NCI-H1417 treated with DMSO at 0.1 percent for 48 hours (cell line): ENCODE measurements at places on chromosomes 16 and 17.

DNA sequence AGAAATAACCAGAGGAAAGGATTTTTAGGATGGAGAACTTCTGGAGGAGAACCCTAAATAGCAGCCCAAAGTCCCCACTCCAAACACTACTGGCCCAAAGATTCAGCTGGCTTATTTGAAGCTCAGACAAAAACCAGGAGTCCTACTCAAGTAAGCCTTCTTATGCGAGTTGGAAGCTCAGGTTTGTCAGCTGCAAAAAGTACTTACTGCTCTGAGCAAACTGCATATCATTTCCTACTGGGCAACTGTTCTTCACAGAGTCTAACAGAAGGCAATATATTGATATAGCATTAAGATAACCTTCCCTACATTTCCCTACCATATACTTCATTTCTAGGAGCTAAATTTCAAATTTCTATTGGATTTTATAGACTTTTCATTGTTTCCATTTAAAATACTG is 76.1 kb upstream of the CORO6 start:
- DNase-seq = no peak

GRCh38 chr17:14947671-14948070 is 317.5 kb downstream of the PMP22 start:
- DNase-seq = no peak

GRCh38 chr16:82108774-82109173 is 61.2 kb downstream of the MPHOSPH6 start:
- no peak for DNase-seq

DNA sequence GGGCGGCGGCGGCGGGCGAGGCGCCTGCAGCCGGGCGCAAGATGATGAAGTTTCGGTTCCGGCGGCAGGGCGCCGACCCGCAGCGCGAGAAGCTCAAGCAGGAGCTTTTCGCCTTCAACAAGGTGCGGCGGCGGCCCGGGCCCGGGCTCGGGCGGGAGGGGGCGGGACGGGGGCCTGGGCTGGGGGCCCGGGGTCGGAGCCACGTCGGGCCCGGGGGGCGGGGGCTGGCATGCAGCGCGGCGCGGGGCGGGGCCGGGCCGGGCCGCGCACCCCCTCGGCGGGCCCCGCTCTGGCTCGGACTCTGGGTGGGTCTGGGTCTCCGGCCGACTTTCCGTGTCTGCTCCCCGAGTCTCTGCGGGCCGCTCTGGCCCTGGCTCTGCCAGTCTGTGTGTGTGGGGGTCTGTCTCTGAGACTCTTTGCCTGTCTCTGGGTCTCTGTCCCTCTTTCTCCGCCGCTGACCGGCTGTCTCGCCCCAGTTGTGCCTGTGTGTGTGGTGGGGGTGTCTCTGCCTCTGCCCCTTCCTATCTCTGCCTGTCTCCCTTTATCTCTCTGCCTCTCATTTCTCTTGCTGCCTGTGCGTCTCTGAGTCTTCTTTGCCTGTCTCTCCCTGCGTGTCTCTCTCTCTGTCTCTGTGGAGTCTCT is 328 bp downstream of the LLGL1 start:
- no peak for DNase-seq

GRCh38 chr17:79834565-79835469 is 4.4 kb downstream of the CBX4 start:
- no peak for DNase-seq

GRCh38 chr16:21708533-21709115 is 44.9 kb downstream of the OTOA start:
- DNase-seq = no peak

GRCh38 chr17:4940555-4941318 is 669 bp downstream of the RNF167 start:
- DNase-seq = no peak

GRCh38 chr17:40020146-40020545 is 4.9 kb downstream of the CSF3 start:
- no peak for DNase-seq

DNA sequence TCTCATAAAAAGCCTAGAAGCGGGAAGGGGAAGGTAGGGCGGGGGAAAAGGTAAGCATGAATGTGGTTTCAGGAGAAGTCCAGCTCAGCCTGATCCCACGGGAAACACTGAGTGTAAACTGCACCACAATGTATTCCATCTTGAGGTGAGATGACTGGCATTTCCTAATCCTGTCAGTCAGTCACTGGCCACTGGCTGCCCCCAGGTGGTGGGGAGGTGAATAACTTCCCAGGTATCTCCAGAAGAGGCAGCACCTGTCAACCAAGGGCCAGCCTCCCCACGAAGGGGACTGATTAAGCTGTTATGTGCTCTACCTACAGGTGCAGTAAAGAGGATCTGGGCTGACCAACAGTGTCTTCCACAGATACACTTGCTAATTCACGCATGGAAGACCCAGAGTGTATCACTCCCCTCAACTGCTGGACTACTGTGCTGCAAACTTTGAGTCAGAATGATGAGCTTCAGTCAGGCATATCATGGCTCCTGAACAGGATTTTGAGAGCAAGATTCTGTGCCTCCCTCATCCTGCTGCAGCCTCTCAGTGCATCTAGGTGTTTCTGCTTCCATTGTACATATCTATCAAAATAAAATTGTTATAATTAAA is 108.5 kb upstream of the CCL2 start:
- DNase-seq = no peak

- no peak for DNase-seq
These were observed 245.2 kb downstream of the XYLT1 start for GRCh38 chr16:17225541-17225940.

DNA sequence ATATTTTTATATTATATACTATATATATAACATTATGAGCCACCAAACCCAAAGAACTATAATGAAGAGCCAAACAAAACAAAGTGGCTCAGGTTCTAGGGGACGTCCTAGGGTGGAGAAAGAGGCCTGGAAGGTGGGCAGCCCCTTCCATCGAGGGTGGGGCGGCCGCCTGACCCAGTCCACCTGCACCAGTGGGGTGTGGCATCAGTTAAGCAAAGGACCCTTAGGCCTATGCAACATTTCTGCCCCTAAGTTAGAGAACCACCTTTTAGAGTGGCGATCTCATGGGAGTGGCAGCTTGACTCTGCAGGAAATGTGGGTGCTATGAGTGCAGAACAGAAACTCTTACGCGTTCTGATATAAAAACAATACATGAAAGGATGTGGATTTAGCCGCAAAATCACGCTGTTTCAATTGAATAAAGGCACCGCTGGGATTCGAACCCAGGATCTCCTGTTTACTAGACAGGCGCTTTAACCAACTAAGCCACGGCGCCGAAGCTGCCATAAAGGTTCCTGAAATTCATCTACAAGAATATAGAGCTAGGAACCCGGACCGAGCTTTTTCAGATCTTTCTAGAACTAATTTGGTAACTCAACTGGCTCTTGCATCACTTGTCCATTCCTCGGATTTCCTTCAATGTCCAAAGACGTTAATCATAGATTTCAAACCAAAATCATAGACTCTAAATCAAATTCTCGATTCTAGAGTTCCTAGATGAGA is 15.6 kb upstream of the AURKB start:
- no peak for DNase-seq

- no peak for DNase-seq
These were observed 5.9 kb downstream of the RSAD1 start for GRCh38 chr17:50484386-50485155.

DNA sequence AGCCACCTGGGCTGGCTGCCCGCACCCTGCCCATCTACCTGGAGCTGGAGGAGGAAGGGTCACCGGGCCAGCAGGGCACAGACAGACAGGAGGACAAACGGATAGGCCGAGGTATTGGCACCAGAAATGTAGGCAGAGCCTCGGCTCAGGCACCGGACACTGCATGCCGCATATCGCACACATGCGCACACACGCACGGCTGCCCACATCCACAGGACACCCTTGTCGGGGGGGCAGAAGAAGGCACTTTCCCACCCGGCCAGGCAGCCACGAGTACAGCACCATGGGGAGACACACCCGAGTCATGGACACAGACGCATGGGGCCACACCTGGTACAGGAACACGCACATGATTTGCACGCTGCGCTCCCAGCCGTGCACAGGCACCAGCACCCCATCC is 14.5 kb downstream of the CASKIN1 start:
- DNase-seq = no peak

DNA sequence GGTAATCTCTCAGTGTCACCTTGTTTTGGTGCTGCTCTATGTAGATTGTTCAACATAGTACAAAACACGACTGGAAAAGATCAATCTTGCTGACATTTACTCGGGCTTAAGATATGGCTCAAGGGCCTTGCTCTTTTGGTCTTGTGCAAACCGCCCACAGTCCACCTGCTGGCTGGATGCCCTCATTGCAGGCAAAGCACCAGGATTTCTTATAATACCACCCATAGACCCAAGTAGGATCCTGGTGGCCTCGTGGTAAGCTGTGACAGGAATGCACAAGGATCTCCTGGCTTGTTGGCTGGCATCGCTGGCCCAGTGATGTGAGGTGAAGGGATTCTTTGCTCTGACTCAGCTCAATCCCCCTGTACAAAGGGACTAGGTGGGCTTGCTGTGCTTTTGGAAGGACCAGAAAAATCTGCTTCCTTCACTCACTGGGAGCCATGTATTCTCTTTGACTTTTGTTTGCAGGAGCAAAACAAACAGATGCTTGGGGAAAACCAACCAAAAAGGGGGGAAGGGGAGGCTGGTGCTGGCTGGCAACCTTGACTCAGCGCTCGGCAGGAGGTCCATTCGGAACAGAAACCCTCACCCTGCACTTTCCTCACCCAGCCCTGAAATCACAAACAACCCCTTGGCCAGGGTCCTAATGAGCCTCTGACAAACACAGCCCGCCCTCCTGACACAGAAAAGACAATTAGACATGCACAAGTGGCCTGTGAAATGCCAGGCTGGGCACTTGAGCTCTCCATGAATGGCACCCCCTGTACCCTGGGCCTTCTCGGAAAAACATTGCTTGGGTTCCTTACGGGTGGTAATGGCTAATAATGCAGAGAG is 36.6 kb upstream of the MED9 start:
- DNase-seq = peak; percentile 82

- DNase-seq = no peak
These were observed 240.6 kb upstream of the ZFHX3 start for GRCh38 chr16:73288520-73288919.

DNA sequence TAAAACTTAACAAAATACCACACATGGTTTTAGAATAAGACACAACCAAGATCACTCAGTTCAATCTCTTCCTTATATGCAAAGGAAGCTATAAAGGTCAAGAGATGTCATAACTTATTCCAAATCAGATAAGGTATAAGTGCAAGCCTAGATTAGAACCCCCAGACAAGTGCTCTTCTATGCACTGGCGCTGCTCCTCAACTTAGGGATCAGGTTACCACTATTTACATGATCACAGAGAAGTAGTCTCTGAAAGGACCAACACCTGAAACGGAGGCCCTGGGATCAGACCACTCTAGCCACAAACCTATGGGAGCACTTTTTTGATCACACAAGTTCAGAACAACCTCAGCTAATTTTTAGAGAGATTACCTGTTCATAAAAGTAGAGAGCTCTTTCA is 16.6 kb downstream of the COPS3 start:
- no peak for DNase-seq

- no peak for DNase-seq
These were observed 7.9 kb downstream of the STAC2 start for GRCh38 chr17:39217734-39218369.
